Activated naive CD8-positive, alpha-beta T cell treated with anti-CD3 and anti-CD28 coated beads for 36 hours (primary cell): ENCODE measurements at places on chromosomes 6 and 20.

DNA sequence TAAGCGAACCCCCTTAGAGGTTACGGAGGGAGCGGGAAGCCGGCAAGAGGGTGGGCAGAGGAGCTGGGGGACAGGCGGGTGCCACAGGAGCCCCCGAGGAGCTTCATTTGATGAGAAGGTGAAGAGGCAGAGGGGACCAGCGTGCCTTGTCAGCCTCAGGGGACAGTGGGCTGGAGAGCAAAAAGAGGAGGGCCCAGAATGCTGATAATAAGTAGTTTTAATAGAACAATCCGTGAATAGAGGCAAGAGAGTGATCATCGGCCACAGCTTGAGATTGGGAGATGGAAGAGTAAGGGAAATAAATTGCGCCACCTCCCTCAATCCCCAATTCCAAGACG, 1.3 kb downstream of the COL19A1 start:
- no peak for DNase-seq

GRCh38 chr6:88442737-88443136, 276.6 kb upstream of the CNR1 start:
- no peak for DNase-seq

- no peak for DNase-seq
Measured at GRCh38 chr6:56073761-56074160, 173.6 kb downstream of the COL21A1 start.

DNA sequence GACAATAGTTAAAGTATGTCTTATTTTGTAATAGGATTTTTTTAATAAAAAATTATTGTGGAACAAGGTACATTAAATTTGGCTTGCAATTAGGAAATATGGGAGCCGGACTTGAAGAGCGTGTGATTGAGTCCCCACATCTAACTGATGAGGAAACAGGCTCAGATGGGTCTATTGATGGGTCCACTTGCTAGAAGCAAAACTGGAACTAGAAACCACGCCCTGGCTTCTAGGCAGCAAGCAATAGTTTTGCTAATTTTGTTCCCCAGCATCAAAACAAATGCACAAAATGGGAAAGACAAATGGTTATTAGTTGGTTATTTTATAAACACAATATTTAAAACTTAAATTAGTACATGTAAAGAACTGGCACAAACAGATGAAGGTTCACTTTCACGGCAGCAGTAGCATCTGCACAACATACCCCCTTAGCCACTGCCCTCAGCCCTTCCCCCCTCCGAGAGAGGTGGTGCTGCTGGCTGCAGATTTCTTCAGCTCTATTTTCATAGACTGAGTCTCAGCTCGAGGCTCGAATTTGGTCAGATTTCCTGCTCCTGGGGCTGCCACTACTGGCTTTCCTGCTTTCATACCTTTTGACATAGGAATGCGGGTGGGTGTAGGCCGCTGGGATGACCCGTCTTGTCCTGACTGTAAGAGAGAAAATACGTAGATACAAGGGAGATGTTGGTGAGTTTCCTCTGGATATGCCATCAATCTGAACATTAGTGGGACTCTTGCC, 23.8 kb upstream of the TMEM30A start:
- no peak for DNase-seq

GRCh38 chr6:64081453-64081852, 445.9 kb downstream of the PHF3 start:
- no peak for DNase-seq

DNA sequence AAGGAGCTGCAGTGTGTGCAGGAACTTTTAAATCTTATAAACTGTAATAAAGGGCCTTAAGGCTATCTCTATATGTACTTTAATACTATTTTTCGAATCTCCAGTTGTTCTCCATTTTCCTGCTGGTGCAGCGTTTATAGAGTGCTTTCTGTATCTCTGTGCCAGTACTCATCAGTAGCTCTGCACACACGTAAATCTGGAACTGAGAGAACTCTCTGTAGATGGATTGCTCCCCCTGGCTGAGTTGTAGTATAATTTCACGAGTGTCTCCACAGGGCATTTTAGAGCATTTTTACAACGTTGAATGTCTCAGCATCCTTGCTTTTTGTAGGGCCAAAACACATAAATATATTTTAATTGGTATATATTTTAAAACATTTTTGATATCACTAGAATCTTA, 256.5 kb downstream of the TRDN start:
- DNase-seq = no peak

- DNase-seq = no peak
Measured at GRCh38 chr6:105573138-105573537, 170.3 kb upstream of the PREP start.

- no peak for DNase-seq
Measured at GRCh38 chr6:87482366-87482765, 9.6 kb downstream of the SLC35A1 start.

DNA sequence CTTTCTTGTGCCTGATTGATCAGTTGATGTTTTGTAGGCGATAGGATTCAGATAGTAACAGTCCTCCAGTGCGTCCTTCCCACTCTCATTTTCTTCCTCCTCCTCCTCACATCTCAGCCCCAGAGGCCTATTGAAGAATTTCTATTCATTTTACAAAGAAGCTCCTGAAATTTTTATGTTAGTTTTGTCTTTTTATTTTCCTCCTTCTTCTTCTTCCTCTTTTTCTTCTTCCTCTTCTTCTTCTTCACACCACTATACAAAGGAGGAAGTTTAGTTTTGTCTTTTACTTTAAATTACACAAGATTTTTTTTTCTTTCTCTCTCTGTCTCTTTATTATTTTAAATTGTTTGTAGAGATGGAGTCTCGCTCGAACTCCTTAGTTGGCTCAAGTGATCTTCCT, 19.1 kb downstream of the BTN2A1 start:
- DNase-seq = no peak

DNA sequence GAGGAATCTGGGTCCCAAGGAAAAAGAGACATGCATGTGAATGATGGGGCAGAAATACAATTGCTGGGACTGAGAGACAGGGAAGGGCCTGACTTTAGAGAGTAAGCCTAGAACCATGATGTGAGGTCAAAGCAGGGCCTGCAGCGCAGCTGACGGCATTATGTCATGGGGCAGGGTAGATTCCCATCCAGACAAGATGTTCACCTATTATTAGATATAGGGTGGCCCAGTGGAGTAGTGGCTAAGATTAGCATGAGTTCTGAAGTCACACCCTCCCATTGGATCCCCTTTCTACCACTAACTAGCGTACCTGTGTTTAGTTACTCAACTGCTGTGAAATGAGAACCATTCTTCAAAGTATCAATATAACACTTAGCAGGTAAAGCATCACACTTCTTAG, 39.6 kb downstream of the NDUFAF5 start:
- DNase-seq = no peak
